ENCODE measurements at places on chromosomes 4 and X.

DNA sequence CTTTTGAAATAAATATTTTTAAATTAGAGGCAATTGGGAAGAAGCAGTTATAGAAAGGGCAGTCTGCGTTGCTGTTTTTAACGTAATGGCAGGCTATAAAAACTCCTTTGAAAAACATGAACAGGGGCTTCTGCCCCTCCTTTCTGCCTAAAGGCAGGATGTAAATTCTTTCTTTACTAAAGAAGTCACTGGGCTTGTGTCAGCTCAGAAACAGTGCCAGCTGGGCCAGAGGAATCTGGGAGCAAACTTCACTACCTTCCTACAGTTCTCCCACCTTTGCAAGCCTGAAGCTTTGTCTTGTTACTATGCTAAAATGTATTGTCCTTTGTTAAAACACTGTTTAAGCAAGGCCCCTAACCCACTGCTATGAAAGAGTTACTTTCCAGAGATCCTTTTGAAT is 1664.8 kb downstream of the RPA4 start:
- no peak overlapping the region for H3K4me3 ChIP-seq
- H3K27me3 ChIP-seq = no peaks in the 10 kb centered on the region
- no peak for DNase-seq
- H3K27ac ChIP-seq = no peak overlapping the region
- H3K4me1 ChIP-seq = no peaks in the 10 kb centered on the region

- peaks cover 5% of the 10 kb centered on the region for H3K36me3 ChIP-seq
- H3K27ac ChIP-seq = peak overlapping the region; percentile 74
- H3K4me3 ChIP-seq = no peak overlapping the region
- no peak for DNase-seq
These were observed 73.2 kb downstream of the FBXW7 start for GRCh38 chr4:152462695-152463094.

DNA sequence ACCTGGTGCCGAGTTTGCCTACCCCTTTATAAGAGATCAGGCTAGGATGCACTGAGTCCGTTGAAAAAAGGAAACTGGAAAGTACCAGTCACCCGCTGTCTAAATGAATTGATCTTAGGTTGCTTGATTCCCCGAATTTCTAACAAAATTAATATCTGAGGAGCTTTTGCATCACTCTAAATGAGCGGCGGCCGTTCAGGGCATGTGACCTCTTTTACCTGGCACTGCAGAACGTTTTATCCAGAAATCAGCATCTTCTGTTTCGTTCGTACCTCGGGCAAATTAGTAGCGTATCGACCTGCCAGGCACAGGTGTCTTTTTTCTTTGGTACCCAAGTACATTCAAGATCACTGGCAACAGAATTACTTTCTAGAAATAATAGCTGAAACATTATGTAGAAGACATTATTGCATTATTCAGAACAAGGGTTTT is 876 bp downstream of the KLHL2 start:
- H3K27me3 ChIP-seq = no peaks in the 10 kb centered on the region
- H3K4me1 ChIP-seq = peaks cover 35% of the 10 kb centered on the region
- no peak for DNase-seq
- H3K27ac ChIP-seq = peak overlapping the region; percentile 85
- no peaks in the 10 kb centered on the region for H3K36me3 ChIP-seq

DNA sequence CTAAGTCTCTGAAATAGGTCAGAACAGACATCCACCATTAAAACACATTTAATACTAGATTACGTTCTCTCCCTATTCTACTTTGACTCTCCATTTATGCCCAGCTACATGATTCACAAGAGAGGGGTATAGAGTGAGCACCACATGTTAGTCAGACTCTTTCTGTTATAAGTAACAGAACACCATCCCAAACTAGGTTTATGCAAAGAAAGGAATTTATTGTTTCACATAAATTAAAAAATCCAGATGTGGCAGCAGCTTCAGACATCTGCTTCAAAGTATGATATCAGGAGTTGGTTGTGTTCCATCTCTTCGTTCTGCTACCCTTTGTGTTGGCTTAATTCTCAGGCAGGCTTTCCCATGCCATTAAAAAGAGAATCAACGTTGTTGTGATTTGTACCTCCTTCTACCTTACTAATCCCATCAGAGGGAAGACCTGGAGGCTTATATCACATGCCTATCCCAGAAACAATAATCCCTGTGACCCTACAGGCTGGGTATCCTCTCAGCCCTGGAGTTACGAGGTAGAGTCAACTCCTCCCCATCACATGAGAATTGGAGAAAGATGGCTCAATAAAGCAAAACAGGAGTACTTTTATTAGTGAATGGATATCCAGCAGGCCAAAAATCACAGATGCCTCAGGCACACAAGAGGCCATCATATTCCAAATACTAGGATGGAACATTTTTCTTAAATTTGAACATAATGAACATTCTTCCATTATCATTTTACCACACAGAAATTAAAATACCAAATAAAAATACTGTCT is 163.2 kb downstream of the SLC7A11 start:
- H3K4me1 ChIP-seq = peaks cover 2% of the 10 kb centered on the region
- no peak overlapping the region for H3K4me3 ChIP-seq
- H3K36me3 ChIP-seq = no peaks in the 10 kb centered on the region
- DNase-seq = no peak
- H3K27ac ChIP-seq = no peak overlapping the region
- no peaks in the 10 kb centered on the region for H3K27me3 ChIP-seq

DNA sequence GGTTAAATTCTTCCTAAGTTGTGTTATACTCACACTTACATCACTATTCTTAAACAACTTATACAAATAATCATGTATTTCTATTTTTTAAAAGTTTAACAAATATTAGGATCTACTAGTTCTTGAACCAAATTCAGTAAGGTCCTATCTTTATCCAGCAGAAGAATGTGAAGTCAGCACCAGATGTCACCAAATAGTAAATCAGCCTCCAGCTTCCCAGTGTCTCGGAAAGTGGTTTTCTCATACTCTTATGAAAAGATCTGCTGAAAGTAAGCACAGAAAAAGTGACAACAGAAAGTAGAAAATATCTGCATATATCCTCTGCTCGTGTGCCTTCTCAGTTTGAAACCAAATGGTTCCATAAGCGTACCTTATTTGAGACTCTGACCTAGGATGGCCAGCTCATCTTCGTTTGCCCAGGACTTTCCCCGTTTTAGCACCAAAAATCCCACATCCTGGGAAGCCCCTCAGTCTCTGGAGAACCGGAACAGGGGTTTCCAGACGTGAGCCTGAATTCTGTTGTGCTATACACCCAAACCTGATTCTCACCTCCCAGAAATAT is 98.0 kb upstream of the DCLK2 start:
- H3K36me3 ChIP-seq = no peaks in the 10 kb centered on the region
- peaks cover 7% of the 10 kb centered on the region for H3K27me3 ChIP-seq
- no peak overlapping the region for H3K4me3 ChIP-seq
- peaks cover 4% of the 10 kb centered on the region for H3K4me1 ChIP-seq

GRCh38 chrX:7146020-7146702 is 1.4 kb upstream of the STS start:
- H3K27me3 ChIP-seq = no peaks in the 10 kb centered on the region
- H3K4me1 ChIP-seq = peaks cover 2% of the 10 kb centered on the region
- no peak for DNase-seq
- H3K36me3 ChIP-seq = no peaks in the 10 kb centered on the region
- peak overlapping the region; percentile 32 for H3K4me3 ChIP-seq

GRCh38 chr4:145786261-145786660 is 106.3 kb downstream of the C4orf51 start:
- no peak overlapping the region for H3K27ac ChIP-seq
- no peak for DNase-seq
- H3K36me3 ChIP-seq = peaks cover 24% of the 10 kb centered on the region
- H3K4me1 ChIP-seq = no peaks in the 10 kb centered on the region

GRCh38 chr4:3644849-3645627 is 112.8 kb upstream of the LRPAP1 start:
- no peak for DNase-seq
- H3K27me3 ChIP-seq = peaks cover 14% of the 10 kb centered on the region
- H3K4me3 ChIP-seq = no peak overlapping the region
- peaks cover 2% of the 10 kb centered on the region for H3K4me1 ChIP-seq
- no peak overlapping the region for H3K27ac ChIP-seq

DNA sequence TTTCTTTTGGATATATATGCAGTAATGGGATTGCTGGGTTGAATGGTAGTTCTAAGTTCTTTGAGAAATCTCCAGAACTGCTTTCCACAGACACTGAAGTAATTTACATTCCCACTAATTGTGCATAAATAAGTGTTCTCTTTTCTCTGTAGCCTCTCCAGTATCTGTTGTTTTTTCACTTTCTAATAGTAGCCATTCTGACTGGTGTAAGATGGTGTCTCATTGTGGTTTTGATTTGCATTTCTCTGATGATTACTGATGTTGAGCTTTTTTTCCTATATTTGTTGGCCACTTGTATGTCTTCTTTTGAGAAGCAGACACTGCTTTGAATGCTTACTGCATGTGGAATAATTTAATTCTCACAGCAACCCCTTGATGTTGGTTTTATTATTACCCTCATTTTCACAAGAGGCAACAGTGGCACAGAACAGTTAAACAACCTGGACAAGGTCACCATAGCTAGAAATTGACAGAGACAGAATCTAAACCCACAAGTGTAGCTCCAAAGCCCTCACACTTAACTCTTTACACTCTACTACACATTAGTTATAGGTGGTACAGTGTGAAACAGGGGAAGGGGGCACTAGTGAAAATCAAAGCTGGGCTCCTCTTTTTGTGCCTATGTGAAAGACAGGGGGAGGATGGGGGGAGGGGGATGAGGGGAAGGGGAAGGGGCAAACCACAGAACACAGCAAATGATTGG is 96.1 kb downstream of the REELD1 start:
- H3K36me3 ChIP-seq = peaks cover 6% of the 10 kb centered on the region
- H3K4me1 ChIP-seq = peaks cover 12% of the 10 kb centered on the region
- no peak for DNase-seq
- H3K27ac ChIP-seq = no peak overlapping the region
- H3K4me3 ChIP-seq = no peak overlapping the region

DNA sequence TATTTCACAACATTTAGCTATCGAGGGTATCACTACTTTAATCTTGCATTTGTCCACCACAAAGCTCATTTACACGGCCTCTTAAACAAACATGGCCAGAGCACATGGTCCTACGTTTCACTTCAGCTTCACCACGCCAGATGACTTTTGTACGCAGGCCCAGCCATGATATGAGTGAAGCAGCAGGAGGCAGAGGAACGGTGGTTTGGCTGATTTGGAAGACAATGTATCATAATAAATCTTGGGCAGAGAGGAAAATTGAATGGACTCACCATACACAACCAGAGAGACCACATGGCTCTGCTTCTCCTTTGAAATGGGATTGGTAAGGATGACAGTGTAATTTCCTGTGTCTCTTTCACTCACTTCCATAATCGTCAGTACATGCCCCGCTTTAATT is 15.3 kb downstream of the KDR start:
- peaks cover 5% of the 10 kb centered on the region for H3K27me3 ChIP-seq
- no peaks in the 10 kb centered on the region for H3K36me3 ChIP-seq
- DNase-seq = no peak
- peaks cover 2% of the 10 kb centered on the region for H3K4me1 ChIP-seq

DNA sequence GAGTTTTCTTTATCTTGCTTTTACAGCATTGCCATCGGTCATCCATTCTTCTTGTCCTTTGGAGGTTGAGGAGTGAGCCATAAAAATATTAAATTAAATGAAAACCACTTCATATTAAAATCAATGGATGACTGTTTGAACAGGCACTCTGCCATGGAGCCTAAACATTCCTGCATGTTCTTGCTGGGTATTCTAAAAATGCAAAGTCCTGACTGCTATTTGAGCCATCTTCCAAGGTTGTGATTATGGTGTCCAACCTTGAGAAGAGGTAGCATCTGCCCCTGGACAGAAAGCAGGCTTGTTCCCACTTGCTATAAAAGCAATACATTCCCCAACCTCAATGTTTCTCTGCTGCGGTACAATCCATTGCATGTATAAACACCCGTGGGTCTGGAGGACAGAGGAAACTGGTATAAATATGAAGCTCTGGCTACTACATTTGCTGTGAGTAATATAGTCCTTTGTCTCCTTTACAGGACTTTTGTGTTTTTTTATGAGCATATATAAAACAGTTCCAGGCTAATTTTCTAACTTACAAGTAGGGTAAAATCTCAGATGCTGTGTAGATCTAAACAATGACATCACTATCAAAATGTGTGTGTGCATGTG is 70.9 kb upstream of the FAT4 start:
- no peak overlapping the region for H3K27ac ChIP-seq
- no peaks in the 10 kb centered on the region for H3K27me3 ChIP-seq
- no peak overlapping the region for H3K4me3 ChIP-seq
- H3K36me3 ChIP-seq = no peaks in the 10 kb centered on the region
- H3K4me1 ChIP-seq = no peaks in the 10 kb centered on the region

GRCh38 chr4:134668237-134668636 is 466.6 kb upstream of the PABPC4L start:
- H3K4me1 ChIP-seq = no peaks in the 10 kb centered on the region
- H3K27me3 ChIP-seq = no peaks in the 10 kb centered on the region
- DNase-seq = no peak
- no peak overlapping the region for H3K27ac ChIP-seq
- H3K4me3 ChIP-seq = no peak overlapping the region
